Activated CD4-positive, alpha-beta T cell treated with anti-CD3 and anti-CD28 coated beads for 24 hours (primary cell): ENCODE measurements at places on chromosomes 6 and 20.

GRCh38 chr6:23357185-23357766 is 768.7 kb upstream of the NRSN1 start:
- DNase-seq = no peak

- no peak for DNase-seq
Measured at GRCh38 chr6:161232010-161232409, 41.9 kb downstream of the AGPAT4 start.

GRCh38 chr20:37741570-37741969 is 47.7 kb downstream of the CTNNBL1 start:
- DNase-seq = no peak

GRCh38 chr6:125984311-125984710 is 2.0 kb upstream of the TRMT11 start:
- no peak for DNase-seq

- DNase-seq = no peak
Measured at GRCh38 chr6:13624871-13625288, 9.7 kb downstream of the NOL7 start.

GRCh38 chr6:5181510-5182317 is 79.0 kb downstream of the LYRM4 start:
- no peak for DNase-seq

DNA sequence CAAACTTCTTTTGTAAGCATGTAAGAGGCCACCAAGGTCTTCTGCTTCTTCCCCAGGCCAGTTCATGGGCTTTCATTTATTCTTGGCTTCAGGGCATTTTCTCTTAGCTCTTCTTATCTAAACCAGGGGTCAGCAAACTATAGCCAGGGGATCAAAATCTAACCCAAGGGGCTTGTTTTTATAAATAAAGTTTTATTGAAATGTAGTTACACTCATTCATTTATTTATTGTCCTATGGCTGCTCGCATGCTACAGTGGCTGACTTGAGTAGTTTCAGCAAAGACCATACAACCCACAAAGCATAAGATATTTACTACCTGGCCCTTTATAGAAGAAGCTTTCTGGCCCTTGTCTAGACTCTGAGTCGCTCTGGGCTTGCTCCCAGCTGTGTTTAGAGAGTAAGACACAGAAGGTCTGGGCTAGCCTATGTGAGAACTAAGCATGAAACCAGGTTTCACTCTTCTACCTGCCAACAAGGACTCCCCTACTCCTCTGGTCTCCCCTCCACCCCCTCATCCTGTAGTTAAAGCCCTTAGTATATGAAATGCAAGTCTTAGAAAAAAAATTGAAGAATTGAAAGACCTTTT is 43.2 kb downstream of the KHDC1L start:
- DNase-seq = no peak

DNA sequence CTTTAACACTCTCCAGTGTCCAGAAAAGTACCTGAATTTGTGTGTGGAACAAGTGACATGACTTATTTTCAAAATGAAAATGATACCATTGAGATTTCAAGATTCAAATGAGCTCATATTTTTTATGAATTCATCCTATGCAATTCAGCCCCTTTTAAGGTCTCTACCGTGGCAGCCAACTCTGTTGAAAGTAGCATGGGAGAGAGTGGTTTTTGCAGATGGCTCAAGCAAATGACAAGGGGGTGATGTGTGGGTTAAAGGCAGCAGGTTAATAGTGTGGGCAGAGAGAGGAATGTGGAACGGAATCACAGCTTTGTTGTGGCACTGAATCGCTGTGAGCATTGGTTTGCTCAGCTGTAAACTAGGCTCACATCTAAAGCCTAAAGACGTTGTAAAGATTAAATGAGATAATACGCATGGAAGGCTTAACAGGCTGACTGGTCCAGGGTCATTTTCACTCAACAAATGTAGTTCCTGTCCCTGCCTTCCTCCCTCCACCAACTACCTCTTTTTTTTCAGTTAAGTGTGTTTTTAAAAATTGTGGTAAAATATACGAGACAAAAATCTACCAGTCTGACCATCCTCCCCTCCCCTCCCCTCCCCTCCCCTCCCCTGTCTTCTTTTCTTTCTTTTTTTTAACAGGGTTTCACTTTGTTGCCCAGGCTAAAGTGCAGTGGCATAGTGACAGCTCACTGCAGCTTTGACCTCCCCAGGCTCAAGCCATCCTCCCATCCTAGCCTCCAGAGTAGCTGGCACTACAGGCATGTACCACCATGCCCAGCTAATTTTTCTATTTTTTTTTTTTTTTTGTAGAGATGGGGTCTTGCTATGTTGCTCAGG is 114.7 kb upstream of the ZNF217 start:
- DNase-seq = peak; percentile 33

DNA sequence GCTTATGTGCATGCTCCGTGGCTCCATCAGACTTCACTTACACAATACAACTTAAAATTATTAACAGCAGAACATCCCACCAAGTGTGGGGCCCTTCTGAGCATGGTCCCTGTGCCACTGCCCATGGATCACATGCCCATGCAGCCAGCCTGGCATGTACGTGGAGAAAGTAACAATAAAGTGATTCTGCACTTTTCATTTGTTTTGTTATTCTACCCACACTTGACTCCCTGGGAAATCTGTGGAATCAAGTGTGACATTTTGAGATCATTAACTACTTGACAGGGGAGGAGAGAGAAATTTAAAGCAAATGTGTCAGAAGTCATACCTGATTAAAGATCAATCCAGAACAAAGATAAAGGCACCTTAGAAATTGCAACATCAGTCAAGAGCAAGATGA is 112.0 kb downstream of the ISM1 start:
- no peak for DNase-seq

DNA sequence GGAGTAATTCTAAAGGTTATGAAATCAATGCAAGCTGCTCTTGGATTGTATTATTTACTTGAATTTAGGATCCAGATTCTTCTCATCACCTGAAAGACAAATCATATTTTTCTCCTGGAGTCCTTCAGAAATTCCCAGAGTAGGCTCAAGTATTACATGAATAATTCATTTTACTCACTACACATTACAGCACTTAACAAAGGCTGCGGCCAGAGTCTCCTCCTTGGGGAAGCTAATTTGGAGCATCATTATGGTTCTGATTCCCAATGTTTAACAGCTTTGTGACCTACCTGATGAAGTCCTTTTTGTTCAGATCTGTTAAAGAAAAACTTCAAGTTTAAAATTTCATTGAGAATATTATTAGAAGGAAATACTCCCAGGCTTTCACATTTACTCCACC is 28.7 kb downstream of the GRIK2 start:
- DNase-seq = no peak

DNA sequence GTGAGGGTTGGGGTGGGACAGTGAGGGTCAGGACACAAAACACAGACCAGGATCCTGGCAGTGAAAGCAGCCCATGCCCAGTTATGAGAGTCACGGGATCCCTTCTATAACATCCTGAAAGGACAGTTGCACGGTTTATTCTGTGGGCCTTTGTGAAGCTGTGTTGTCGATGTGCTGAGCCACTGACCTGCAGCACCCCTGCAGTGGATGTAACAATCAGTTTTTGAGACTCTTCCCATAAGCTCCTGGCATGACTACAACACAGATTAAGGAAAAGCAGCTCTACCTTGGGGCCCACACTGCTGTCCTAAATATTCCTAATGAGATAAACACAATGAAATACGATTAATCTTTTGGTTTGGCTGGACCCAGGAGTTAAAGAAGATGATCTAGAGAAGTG is 3.7 kb downstream of the PYGB start:
- DNase-seq = no peak

GRCh38 chr6:21747441-21747840 is 153.9 kb downstream of the SOX4 start:
- no peak for DNase-seq

GRCh38 chr6:167415441-167415961 is 90.6 kb downstream of the TTLL2 start:
- no peak for DNase-seq

- DNase-seq = no peak
Measured at GRCh38 chr6:129280749-129281148, 397.8 kb downstream of the LAMA2 start.

GRCh38 chr20:37463726-37464494 is 57.1 kb upstream of the NNAT start:
- DNase-seq = no peak

- DNase-seq = no peak
Measured at GRCh38 chr20:42110301-42110700, 492.1 kb upstream of the CHD6 start.

DNA sequence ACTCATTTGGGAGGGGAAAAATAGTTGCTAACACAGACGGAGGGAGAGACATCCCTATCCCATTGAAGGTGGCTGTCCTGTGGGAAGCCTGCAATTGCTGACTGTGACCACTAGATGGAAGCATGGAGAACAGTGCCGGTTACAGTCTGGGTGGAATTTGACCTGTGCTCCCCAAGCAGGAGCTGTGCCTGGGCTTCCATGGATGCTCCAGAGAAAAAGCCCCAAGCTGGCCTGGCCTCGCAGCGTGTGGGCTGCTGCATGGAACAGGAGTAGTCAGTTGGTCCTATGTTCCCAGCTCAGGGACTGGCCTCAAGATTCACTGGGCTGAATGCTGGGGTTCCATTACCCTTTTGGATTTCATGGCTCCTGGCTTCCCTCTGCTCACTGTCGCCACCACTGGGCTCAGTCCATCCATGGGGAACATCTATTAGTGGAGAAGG is 116.3 kb upstream of the CHD6 start:
- no peak for DNase-seq

DNA sequence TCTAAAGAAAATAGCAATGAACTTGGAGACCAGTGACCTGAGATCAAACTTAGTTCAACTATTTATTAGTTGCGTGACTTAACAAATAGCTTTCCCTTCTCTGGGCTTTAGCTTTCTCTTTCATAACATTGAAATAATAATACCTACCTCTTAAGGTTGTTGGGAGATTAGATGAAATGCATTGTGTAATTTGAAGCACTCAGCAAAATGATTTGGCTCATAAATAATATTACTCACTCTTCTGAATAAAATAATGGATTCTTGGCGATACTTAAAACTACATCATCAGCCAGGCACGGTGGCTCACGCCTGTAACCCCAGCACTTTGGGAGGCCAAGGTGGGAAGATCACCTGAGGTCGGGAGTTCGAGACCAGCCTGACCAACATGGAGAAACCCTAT is 556.2 kb upstream of the JARID2 start:
- DNase-seq = no peak

- no peak for DNase-seq
Measured at GRCh38 chr6:28264834-28265401, 2.0 kb upstream of the ZSCAN26 start.

- no peak for DNase-seq
Measured at GRCh38 chr6:43203029-43203717, 21.2 kb downstream of the CUL9 start.

GRCh38 chr6:51203504-51203903 is 384.8 kb downstream of the TFAP2B start:
- DNase-seq = no peak

DNA sequence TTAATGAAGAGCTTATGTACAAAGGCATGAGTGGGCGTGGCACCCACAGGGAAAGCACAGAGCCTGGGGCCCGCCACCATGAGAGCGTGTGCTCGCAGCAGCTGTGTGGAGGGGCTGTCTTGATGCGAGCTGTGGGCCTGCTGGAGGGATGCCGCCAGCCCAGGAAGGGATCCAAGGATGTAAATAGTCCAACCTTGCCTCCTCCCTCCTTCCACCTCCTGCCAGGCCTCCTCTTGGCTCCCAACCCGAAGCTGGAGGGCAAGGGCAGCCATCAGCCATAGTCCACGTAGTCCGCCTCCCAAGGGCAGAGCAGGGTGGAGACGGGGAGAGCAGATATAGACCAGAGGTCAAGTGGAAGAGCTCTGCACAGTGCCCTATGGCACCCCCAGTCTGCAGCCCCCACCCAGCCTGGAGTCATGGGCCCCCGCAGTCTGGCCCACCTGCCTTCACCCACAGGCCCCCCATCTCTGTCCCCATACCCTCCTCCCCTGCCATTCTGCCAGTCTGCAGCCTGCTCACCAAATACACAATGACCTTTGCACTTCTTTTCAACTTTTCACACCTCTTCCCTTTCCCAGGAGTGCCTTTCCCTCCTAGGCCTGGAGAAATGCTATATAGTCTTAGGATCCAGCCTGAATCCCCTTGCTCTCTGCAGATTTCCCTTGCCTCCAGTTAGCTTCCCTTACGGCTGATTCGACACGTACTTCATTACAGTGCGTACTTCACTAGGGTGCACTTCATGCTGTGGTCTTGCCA is 77.1 kb downstream of the SHLD1 start:
- DNase-seq = no peak

- no peak for DNase-seq
Measured at GRCh38 chr20:17172836-17173516, 53.9 kb upstream of the PCSK2 start.

- DNase-seq = no peak
Measured at GRCh38 chr6:26271668-26272024, 93.4 kb upstream of the BTN3A2 start.

DNA sequence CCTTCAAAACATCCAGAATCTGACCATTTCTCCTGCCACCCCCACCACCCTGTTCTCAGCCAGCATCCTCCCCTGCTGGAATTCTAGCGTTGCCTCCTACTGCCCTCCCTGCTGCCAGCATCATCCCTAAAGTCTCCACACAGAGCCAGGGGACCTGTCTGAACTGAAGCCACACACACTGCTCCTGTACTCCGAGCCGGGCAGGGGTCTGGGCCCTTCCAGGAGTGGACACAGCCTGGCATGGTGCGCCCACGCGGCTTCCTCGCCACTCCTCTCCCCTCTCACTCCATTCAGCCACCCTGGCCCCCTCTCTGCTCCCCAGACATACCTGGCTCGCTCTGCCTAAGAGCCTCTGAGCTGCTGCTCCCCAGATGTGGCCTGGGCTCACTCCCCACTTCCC is 155.5 kb downstream of the PREX1 start:
- no peak for DNase-seq

DNA sequence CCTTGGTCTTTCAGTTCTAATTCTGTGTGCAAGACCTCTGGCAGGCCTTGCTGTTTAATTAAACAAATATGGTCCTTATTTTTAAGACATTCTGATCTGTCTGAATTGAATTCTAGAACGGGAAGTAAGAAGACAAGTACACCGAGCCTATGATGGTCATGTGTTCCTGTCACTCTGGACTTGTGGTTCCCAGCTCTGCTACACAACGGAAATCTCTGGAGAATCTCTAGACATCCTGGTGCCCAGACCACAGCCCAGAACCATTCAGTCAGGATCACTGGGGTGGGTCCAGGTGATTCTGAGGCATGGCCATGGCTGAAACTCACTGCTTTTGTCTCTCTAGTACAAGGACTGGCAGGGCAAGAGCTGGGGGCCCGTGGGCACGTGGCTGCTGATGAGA is 15.9 kb upstream of the KCNK16 start:
- DNase-seq = no peak
